T1000 (cell line): ENCODE measurements at places on chromosomes 7 and 10.

DNA sequence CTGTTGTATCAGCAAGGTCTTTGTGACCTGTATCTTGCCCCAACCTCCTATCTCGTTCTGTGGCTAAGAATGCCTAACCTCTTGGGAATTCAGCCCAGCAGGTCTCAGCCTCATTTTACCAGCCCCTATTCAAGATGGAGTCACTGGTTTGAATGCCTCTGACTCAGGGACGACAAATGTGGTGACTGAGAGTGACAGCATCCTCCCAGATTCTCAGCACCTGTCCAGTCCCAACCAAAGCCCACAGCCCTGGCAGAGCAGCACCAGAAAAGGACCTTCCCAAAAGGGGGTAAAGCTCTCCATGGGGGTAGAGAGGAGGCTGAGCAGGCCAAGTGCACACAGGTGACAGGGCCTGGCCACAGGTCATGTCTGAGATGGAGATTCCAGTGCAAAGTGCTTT lies 35.4 kb upstream of the GPAM start:
- no peak for DNase-seq

GRCh38 chr7:2641406-2642393 lies 9.9 kb downstream of the TTYH3 start:
- no peak for DNase-seq

DNA sequence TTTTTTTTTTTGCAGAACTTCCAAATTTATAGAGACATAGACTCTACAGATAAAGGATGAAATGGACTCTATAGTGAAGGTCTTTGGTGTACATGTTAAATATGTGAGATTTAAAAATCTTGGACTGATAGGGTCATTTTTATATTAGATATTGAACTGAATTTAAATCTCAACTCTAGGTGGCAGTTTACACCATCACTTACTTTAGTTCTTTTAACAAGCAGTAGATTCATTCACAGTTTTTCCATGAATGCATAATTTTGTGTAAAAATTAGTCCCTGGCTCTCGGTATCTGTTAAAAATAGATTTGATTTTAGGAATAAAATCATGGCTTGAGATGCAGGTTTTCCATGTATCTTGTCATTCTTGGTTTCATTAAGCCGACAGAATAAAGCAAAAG lies 31.1 kb upstream of the SNX13 start:
- no peak for DNase-seq

DNA sequence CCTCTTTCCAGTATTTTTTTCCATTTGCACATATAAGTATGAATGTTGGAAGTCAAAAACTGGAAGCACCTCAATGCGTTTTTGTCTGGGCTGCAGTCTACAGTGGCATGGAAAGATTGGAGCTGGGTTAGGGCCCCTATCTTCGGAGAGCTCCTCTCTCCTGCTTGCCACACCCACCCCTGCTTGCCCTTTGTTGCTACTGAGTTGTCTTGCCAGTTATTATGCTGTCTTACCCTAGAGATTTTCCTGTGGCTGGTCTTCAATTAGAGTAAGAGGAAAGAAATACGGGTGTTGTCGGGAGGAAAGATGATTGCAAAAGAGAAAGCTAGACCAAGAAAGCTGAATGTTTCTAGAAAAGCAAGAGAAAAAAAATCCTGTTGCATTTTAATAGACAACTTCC lies 228.9 kb upstream of the CELF2 start:
- DNase-seq, result no peak

DNA sequence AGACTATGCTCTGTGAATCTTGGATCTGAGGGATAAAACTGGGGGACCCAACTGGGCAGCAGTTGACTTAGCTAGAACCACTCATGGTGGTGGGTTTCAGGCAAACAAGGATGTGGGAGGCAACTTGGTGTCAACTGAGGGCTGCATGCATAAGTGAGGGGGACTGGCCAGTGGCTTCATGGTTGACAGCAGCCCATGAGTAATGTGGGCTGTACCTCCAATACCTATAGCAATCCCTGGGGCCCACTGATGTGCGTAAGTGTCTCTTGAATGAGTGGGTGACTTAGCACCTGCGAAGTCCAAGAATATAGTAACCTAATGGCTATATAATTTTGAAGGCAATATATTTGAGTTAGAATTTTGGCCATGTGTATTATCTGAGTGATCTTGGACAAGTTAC lies 13.7 kb upstream of the MAP3K8 start:
- DNase-seq, result no peak

GRCh38 chr10:10326116-10326515 lies 691.6 kb upstream of the CELF2 start:
- DNase-seq, result no peak

GRCh38 chr10:33114451-33114952 lies 156.5 kb upstream of the ITGB1 start:
- DNase-seq, result no peak

- no peak for DNase-seq
These were observed 19.1 kb downstream of the TMEM176B start for GRCh38 chr7:150781103-150781502.
